Adipocyte (in vitro differentiated cells): ENCODE measurements at places on chromosomes 13 and 19.

DNA sequence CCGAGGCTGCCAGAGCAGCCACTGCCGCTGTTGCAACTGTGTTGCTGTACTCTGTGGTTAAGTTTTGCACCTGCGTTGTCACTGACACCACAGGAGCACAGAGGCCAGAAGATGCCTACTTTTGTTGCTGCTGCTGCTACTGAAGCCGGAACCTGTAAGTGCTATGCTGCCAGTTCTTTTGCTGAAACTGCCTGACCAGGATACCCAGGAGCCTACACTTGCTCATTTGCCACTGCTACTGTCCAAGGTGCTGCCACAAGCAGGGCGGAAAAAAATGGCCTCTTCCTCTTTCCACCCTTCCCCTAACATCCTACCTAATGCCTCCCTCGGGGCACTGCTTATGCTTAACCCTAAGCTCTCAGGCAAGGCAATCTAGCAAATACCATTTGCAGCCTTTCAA lies 29.0 kb upstream of the NBEA start:
- DNase-seq, result peak; percentile 33

DNA sequence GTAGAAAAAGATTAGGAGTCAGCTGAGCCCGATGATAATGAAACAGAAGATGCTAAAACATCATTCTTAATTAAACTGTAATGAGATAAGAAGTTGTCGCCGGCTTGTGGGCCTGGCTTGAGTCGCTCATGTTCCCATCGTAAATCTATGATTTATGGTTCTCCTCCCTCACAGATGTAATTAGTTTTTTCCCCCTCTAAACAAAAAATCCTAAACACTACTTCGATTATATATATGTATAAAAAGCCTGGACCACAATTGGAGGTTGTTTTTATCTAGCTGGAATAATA lies 151.3 kb downstream of the PTPRS start:
- DNase-seq, result no peak

- peak; percentile 40 for DNase-seq
Observed at GRCh38 chr19:51948975-51949374, 21.7 kb downstream of the ZNF613 start.

DNA sequence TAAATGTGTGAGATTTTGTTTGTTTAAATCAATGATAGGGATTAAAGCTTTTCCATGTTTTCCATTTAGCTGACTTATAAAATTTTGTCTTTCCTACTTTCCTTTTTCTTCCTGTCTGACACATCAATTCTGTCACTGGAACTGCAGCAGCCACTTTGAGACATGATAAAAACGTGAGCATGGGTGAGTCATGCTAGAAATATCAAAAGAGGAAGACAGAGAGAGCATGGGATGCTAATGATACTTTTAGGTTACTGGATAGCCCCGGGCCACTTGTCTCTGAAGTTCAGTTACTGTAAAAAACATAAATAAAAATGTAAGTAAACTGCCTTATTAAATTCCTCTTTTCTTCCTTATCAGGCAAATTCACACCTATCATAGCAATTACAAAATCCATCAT lies 1332.0 kb upstream of the PCDH20 start:
- peak; percentile 14 for DNase-seq

GRCh38 chr13:36108954-36109353 lies 22.2 kb downstream of the DCLK1 start:
- no peak for DNase-seq

- no peak for DNase-seq
Observed at GRCh38 chr13:26010487-26011207, 41.2 kb downstream of the SHISA2 start.

DNA sequence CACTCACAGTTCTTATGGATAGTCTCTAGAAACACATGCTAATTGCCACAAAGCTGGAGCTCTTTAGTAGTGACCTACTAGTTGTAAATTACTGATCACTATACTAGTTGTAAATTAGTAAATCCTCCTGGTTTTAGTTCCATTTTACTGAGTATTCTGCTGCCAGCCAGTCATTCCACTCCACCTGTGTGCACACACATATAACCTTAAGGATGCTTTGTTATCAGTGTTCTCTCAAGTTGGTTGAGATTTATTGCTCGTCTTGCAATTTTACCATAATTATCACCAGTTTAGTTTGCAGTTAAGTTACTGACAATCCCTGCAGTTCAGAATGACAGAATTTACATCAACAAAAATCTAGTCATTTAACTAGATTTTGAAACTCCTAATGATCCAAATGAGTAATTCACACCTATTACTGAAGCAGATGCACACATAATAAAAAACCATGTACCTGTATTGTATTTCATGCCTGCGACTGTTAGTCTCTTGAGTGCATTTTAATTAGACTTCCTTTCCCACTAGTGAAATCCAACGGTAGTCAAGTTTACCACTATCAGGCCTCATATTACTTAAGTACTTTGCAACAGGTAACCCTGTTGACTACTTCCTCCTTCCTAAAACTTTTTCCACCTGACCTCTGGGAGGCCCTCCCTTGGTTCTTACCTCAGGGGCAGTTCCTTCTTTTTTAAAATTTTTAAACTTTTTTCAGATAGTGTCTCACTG lies 7.6 kb downstream of the TPT1 start:
- no peak for DNase-seq

GRCh38 chr19:45593520-45593919 lies 8.5 kb downstream of the GPR4 start:
- no peak for DNase-seq

- peak; percentile 29 for DNase-seq
Observed at GRCh38 chr19:16661480-16662034, 618 bp downstream of the TMEM38A start.

- no peak for DNase-seq
Observed at GRCh38 chr13:109918179-109918711, 131.9 kb upstream of the IRS2 start.

DNA sequence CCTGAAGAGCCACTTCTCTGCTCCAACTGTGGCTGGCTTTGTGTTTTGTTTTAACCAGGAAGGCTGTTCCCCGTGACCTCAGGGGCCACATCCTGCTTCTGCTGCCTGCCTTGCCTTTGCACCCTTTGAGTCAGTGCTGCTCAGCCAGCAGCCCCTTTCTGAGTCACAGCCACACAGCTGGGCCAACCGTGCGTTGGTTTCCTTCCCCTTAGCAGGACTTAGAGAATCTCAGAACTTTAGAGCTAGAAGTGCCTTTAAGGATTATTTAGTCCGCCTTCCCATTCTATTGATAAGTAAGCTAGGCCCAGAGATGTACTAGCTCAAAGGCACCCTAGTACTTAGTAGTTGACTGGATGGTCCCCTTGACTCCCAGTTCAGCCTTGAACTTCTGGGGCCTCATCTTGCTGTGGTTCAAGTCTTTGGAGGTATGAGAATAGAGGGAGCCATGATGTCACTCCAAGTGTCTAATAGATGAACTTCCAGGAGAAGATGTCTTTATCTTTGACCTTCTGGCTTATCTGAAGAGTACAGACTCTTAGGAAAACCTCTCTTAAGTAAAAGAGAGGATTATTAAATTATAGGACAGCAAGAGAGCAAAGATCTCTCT lies 8.0 kb downstream of the RGCC start:
- peak; percentile 20 for DNase-seq

GRCh38 chr13:44103429-44104196 lies 223.9 kb downstream of the LACC1 start:
- no peak for DNase-seq

DNA sequence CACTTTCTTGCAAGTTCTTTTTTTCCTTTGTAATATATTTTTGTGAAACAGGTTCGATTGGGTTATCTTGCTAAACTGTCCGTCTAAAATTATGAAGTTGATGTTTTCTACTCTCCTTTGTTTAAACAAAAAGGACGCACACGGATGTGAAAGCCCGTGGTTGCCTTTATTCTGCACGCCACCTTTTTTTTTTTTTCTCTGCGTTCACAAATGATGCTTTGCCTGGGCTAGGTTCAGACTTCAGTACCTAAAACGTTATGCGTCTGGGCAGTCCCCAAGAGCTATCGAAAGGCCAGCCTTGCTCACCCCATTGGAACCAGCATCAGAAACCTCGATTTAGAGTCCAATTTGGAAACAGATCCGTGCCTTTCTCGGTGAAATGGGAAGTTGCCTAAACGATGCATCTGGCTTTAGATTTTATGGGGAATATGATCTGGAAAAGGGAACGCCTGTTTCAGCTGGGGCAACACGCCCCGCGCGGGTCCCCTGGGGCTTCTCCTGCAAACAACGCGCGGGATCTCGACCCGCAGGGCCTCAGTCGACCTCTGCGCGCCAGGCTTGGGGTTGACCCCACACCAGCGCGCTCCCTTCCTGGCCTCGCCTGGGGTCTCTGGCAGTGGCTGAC lies 113.9 kb downstream of the KCNRG start:
- DNase-seq, result no peak

- no peak for DNase-seq
Observed at GRCh38 chr19:11423164-11423790, 4.2 kb upstream of the RGL3 start.

- no peak for DNase-seq
Observed at GRCh38 chr13:113596321-113597200, 12.0 kb downstream of the TFDP1 start.

DNA sequence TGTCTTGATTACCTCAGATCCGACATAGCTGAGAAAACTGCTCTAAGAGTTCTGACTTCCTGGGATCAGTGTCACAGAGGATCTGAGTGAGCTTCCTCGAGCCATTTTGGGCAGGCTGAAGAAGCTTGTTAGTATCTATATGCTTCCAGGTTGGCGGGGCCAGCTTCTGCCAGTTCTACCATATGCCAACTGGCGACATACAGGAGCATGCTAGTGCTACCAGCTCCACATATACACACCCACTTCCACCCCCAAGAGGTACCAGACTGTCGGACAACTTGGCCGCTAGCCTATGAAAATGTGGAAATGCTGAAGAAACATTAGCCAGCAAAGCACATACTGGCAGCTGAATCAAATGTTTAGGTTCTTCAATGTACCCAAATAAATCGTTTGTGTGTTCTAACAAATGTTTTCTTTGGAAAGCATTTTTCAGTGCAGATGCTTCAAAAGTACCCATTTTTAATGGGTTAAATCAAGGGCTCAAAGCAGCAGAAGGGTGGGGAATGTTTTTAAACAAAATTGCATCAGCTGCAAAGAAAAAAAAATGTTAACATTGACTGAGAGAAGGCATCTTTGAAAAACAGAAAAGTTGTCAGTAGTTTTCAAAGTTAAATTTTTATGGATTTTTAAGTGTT lies 163.7 kb downstream of the KLF12 start:
- DNase-seq, result peak; percentile 50

- no peak for DNase-seq
Observed at GRCh38 chr19:37074819-37075362, 3.3 kb upstream of the ZNF420 start.

DNA sequence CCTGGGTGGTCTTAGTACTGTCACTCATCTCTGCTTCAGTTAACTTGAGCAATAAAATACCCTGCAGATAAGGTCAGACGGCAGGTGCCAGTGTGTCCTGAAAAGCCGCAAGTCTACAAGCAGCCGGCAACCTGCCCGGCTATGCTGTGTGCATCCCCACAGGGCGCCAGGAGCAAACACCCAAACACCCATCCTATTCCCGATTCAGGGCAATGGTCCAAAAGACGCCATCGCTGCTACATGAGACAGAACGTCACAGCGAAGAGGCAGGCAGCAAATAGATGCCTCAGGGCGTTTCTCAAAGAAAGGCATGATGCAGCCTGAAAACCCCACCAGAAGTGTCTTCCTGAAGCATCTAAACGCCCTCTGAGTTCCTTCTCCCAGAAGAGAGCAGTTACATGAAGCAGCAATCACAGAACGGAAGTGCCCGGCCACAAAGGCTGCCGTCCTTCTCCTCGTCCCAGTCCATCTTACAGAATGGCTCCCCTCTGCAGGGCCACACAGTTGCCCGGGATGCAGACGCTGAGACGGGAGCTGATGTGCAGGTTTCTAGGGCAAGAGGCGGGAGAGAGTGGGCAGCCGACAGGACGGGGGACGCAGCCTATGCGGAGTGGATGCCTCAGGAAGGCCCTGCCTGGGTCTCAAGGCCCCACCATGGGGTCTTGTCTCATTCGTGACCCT lies 35.1 kb downstream of the RASA3 start:
- DNase-seq, result no peak

DNA sequence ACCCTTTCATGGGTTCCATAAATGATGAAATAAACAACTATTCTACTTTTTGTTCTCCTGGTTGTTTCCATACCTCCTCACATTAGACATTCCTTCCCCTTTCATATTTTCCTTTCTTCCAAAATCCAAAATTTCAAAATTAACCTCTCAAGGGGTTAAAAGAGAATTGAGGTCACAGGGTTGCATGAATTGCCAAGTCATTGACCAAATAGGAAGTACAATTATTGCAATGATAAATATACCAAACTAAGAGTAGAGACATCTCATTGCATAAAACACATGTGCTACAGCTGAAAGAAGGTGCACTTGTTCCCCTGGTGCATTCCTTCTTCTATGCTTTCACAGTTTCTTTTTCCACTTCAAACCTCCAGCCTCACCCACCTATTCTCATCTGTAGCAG lies 136.1 kb downstream of the KCTD12 start:
- DNase-seq, result no peak

GRCh38 chr13:98746968-98747367 lies 5.5 kb downstream of the SLC15A1 start:
- DNase-seq, result peak; percentile 14

GRCh38 chr19:56350416-56351045 lies 35.9 kb upstream of the ZSCAN5A start:
- DNase-seq, result peak; percentile 75

DNA sequence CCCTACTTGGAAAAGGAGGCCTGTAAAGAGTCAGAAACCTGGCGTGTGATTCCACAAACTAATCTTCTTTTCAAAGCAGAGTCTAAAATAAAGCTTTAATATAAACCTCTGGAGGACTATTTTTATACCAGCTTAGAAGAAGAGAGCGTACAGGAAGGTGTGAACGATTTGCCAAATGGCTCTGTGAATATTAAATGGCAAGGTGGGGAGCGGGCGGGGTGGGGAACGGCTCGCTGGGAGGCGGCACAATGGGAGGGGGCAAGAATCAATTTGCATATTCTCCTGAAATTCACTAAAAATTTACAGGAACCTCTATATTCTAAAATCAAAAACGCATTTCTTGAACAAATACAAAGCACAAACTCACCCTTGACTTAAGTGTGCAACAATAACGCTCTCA lies 982 bp downstream of the ZNF780B start:
- no peak for DNase-seq

- DNase-seq, result peak; percentile 77
Observed at GRCh38 chr19:43809762-43810696, 7.8 kb upstream of the LYPD5 start.

GRCh38 chr13:52847682-52848432 lies 583 bp downstream of the PCDH8 start:
- no peak for DNase-seq

DNA sequence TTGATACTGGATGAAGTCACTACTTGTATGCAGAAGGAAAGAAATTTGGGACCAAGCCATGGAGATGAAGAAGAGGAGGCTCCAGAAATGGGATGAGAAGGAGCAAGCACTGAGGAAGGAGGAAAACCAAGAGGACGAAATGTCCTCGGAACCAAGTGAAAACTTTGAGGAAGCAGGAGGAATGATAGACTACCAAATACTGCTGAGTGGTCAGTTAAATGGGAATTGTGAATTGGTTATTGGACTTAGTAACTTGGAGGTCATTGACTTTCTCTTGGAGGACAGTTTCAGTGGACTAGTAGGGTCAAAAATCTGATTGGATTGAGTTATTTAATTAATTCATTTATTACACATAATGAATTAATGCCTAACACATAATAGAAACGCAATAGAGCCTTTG lies 167.9 kb downstream of the MYO16 start:
- DNase-seq, result no peak

- DNase-seq, result peak; percentile 26
Observed at GRCh38 chr13:23966691-23967615, 69.7 kb upstream of the C1QTNF9B start.
